A172 (cell line): ENCODE measurements at places on chromosomes 13 and 19. TPM values are rescaled to one million over a fixed set of nuclear protein-coding genes. Genes with fewer than 3 reads are reported as not detected.
A peak's percentile ranks its signal among the peaks of the same experiment; 100 is the strongest.

The TSKS gene
- not detected in 2 replicates for total RNA-seq

DNA sequence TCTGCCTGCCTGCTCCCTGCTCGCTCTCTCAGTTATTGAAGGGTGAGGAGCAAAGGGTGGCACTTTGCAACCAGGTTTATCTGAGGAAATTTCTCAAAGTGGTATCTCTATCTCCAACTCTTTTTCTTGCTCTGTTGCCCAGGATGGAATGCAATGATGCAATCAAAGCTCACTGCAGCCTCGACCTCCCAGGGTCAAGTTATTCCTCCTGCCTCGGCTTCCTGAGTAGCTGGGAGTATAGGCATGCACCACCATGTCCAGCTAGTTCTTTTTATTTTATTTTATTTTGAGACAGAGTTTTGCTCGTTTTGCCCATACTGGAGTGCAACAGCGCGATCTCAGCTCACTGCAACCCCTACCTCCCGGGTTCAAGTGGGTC is 4.9 kb downstream of the ACTMAP start:
- no peak for DNase-seq

GRCh38 chr13:43769529-43769928 is 17.2 kb downstream of the ENOX1 start:
- no peak for DNase-seq

DNA sequence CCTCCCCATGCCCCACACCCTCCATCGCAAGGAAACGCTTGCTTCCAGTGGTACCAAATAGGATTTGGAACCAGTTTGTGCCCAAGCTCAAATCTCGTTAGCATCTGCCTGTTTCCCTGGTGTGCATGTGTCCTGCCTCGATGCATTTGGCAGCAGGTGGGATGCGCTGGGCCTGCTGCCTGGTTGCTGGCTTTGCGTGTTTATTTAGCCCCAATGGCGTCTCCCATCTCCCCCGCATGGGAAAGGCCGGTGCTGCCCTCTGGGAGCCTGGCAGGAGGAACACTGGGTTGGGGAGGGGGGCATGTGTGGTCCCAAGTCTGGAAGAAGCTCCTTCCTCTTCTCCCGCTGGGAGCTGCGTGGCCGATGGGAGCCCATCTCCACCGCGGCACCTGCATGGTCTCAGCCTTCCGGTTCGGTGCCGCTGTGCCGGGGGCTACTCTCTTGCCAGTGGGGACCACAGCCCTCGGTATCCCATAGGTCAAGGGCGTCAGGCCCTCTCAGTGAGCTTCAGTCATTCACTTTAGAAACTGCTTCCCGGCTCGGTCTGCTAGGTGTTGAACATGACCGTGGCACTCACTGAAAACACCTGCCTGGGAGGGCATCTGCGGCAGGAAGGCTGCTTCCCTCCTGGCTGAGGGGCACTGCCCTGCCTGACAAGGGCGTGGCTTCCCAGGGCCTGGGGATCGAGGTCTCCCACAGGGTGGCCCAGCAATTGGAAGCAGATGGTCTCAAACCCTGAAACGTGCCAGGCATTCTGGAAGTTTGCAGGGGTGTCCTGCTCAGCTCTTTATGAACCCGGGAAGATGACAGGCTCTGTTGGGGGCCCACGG is 11.8 kb upstream of the F7 start:
- no peak for DNase-seq

The ZNF667 gene
- total RNA-seq, result 4.4 and 5.5 TPM in 2 replicates

The ZNF835 gene
- total RNA-seq, result not detected in 2 replicates

DNA sequence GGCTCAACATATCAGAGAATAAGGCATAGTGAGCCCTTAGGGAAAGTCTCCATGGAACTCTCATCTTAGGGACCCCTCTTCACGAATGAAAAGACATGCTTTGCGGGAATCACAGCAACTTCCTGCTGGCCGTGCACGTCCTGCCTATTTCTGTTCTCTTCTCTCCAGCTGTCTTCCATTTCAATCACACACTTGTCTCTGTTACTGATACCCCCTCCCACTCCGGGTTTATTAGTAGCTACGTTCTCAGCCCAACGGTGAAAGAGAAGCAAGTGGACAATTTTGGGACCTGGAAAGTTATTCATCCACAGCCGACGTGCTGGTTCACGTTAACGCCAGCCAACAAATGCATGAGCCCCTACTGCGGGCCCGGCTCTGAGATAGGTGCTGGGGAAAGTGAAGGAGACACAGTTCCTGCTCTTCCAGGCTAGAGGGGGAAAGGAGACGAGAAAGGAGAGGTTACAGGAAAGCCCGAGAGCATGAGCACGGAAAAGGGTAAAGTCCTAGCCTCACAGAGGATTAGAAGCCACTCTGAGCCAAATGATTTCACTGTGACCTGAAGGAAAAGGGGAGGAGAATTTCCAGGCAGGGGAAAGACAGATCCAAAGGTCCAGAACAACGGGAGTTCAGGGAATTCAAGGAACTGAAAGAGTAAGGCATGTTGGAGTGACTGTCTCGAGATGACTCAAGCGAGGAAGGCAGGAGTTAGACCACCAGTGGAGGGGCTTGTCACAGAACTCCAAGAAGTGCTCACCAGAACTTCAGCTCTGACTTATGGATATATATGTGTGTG is 81.8 kb upstream of the CLDN10 start:
- no peak for DNase-seq

GRCh38 chr13:114012921-114013320 is 39.0 kb upstream of the C13orf46 start:
- no peak for DNase-seq

DNA sequence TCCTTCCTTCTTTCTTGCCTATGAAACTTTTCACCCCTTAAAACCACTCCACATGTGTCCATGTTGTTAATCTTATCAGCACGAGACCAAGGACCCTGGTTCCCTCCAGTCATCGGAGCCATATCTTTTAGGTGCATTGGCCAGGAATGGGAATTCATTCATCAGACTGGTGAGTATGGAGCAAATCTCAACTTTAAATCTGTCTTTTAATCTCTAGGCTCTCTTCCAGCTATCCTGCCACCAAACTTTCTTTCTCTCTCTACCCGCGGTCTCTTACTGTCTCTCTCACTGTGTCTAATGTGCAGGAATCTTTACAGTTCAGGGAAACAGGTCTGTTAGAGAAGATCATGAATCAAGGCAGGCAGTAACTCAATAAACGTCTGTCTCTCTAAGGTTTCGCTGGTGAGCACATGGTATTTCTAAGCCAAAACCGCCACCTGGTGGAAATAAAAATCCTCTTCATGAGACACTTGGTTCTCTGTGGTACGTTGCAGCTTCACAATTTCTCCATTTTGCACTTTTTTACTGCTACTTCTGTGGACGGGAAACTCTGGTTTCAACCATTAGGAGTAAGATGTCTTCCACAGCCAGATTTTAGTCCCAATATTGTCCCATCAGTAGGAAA is 16.1 kb downstream of the LGALS16 start:
- DNase-seq, result peak; percentile 59

The PNMA8C gene
- total RNA-seq, result not detected in 2 replicates

GRCh38 chr13:48859272-48860105 is 116.2 kb upstream of the FNDC3A start:
- no peak for DNase-seq
